ENCODE measurements at places on chromosomes 6 and 20.

DNA sequence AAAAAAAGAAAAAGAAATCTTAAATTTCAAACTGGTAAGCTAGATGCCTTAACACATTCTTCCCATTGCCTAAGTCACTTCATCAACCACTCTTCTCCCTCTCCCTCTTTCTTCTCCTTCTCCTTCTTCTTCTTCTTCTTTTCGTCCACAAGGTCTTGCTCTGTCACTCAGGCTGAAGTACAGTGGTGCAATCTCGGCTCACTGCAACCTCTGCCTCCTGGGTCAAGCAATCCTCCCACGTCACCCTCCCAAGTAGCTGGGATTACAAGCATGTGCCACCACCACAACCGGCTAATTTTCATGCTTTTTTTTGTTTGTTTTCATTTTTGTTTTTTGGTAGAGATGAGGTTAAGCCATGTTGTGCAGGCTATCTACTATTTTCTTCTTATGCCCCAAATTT is 60.2 kb downstream of the GPR63 start:
- no peak for DNase-seq

- peak; percentile 81 for DNase-seq
Observed at GRCh38 chr6:109978174-109979032, at the start of gene GPR6. Gene GPR6 (plus strand): TSS chr6:109978311. CDS start chr6:109979113, 802 bp downstream.

GRCh38 chr6:80182308-80182707 is 75.8 kb downstream of the BCKDHB start:
- DNase-seq, result no peak

DNA sequence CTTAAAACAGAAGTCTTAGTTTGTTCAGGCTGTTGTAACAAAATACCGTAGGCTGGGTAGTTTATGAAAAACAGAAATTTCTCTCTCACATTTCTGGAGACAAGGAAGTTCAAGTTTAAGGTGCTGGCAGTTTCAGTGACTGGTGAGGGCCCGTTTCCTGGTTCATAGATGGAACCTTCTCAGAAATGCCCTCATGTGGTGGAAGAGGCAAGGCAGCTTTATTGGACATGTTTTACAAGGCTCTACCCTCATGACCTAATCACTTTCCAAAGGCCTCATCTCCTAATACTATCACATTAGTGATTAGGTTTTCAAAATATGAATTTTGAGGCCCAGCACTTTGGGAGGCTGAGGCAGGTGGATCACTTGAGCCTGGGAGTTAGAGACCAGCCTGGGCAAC is 2.4 kb downstream of the HEBP2 start:
- DNase-seq, result no peak

- DNase-seq, result no peak
Observed at GRCh38 chr20:40650707-40651106, 38.3 kb downstream of the MAFB start.

DNA sequence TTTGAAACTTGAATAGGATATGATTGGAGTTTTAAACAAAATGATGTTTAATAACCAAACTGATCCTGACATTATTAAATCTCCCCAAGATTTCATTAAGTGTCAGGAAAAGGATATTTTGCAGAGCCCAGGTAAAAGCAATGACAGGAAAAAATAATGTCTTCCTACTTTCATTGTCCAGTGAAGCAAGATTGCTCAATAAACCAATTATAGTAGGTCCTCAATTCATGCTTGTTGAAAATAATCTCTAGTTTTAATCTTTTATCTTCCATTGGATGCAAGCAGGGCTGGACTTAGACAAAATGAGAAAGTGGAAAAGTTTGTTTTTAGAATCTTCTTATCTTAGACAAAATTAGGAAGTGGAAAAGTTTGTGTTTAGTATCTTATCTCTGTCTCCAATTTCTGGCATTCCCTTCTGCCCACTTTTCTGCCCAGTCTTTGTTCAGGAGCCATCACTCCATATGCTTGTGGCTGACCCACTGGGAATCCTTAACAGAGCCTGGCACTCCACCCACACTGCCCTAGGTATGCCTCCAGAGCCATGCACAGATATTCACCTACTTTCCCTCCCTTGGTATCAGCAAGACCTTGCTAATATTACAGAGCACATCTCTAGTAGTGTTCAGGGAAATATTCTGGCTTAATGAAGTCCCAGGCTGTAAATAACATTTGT is 57.0 kb upstream of the CARMIL1 start:
- DNase-seq, result no peak

DNA sequence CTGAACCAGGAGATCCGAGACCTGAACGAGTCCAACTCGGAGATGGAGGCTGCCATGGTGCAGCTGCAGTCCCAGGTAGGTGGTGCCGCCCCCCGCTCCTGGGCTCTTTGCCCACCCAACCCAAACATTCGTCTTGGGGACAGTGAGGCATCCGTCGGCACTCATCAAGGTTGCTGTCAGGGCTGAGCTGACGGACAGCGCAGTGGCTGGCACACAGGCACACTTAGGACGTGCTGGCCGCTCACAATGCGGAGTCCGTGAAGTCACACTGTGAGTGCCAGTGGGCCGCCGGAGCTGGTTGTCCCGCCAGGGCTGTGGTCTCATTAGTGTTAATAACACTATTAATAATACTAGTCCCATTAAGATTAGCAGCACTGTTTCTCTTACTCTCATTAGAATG is 18.2 kb upstream of the PCMTD2 start:
- DNase-seq, result no peak

Measured in AG20443 (cell line).